ENCODE measurements at places on chromosomes 3 and 15.

DNA sequence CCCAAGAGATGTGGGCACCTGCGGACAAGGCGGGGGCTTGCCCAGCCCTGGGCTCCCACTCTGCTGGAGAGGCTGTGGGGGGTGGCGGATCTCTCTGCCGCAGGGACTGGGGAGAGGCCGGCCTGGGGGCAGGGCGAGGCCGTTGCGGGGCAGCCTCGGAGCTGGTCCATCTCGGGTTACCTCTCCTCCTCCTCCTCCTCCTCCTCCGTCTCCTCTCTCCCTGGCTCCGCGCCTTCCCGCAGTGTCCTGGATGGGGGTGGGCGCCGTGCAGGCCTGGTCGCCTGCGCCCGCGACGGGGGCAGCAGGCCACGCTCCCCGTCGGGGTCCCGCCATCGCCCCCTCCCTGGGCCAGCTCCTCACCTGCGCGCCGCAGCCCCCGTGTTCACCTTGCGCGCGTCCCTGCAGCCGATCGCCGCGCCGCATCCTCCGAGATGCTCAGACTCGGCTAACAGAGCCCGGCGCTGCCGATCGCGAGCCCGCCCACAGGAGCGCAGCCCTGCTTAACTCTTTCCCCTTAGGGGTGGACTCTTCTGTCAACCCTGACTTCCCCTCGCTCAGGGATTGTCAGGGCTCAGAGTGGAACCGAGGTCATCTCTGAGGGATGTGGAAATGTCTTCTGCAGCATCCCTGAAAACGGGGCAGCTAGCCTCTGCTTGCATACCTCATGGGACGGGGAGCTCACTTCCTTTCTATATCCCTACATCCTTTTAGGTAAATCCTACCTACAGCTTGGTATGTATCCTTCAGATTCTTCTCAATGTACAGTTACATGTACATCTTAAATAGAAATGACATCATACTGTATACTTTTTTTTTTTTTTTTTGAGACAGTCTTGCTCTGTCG is at the start of gene PRRT3:
TSS of gene PRRT3 (minus strand) at position 447 of the 844 bp plus-strand sequence. CDS start 2,293 bp downstream, outside the sequence.
- DNase-seq: peak; percentile 38

GRCh38 chr3:66353530-66353929 is 132.7 kb downstream of the SLC25A26 start:
- DNase-seq: no peak

DNA sequence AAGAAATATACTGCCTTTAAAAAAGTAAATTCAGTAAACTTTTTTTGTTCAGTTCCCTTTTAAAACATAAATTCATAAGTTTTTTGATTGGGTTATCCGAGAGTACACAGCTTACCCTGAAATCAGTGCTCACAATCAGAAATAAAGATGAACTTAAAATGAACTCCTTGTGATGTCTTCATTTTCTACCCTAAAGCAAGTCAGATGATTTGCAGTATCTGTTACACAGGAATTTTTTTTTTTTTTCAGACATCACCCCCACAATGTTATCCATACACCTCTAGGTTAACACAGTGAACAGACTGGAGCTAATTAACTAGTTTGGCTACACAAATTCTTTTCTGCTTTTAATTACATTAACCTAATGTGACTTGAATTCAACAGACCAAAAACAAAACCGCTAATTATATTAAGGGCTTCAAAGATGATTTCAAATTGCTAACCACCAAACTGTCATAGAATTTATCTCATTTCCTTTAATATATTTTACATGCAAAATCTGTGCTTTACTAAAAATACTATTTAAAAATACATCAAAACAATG is 1042.0 kb downstream of the ROBO1 start:
- DNase-seq: no peak

DNA sequence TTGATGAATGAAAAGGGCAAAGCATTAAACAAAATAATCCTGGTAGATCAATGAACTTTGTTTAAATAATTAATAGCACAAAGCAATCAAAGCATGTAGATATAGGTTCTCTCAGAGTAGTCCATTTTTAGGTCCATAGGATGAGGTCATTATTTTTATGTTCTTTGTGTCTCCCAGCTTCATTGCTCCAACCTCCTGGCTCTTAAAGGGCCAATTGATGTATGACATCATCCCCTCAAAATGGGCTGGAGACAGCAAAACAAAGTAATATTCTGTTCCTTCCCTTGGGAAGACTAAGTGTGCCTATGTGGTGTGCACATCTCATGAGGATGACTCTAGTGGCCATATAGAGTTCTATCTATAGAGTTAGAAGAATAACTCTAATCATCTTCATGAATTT is 49.5 kb downstream of the HMG20A start:
- DNase-seq: no peak

DNA sequence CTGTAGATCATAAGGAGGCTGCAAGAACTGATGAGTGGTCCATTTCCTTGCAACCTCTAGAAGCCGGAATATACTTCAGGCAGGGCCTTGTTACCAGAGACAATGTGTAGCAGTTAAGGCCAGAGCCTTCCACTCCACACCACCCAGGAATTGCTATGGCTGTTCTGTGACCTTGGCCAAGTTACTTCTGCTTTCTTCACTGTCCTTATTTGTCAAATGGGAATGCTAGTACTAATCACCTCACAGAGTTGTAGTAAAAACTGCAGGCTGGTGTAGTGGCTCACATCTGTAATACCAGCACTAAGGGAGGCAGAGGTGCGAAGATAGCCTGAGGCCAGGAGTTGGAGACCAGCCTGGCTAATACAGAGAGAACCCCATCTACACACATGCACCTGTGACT is 28.7 kb upstream of the RPN1 start:
- DNase-seq: no peak
